Peyer's patch (tissue), 4 donors: ENCODE measurements at places on chromosomes 5 and 9. TPM values are rescaled to one million over a fixed set of nuclear protein-coding genes. Genes with fewer than 3 reads are reported as not detected.

Gene EDIL3
- total RNA-seq, result 6.7 TPM

Gene DCP2
- total RNA-seq, result 27.9 TPM

Gene ENTPD2
- total RNA-seq, result 53.8 TPM

Gene FAM221B
- total RNA-seq, result not detected

Gene PCDHGB1
- 0.47 TPM for total RNA-seq

Gene POC5
- 7.0 TPM for total RNA-seq

Gene CXXC5
- total RNA-seq, result 29.6 TPM

Gene NTNG2
- total RNA-seq, result 1.3 TPM

Gene HAVCR2
- 0.53 TPM for total RNA-seq

Gene ANP32B
- 57.8 TPM for total RNA-seq

DNA sequence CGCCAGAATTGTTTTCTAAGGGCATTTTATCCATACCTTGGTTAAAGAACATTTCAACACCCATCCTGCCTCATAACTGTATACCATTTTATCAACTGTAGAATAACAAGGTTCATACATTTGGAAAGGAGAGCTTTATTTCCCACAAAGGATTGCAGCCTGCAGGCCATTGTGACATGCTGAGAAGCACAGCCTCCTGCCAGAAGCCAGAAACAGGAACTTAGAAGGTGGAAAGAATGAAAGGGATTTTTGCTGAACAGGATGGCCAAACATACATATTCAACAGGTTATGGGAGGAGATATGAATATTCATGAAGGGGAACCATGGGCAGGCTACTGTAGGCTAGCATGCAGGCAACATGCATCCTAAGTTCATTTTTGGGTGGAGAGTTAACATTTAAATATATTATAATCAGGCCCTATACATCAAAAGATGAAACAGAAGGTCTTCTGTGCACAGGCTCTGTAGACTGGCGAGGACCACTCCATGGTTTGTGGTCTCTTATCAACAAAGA lies 59.9 kb upstream of the DIRAS2 start:
- H3K27ac ChIP-seq, result no peak overlapping the region
- H3K4me3 ChIP-seq, result no peak overlapping the region
- H3K36me3 ChIP-seq, result no peaks in the 10 kb centered on the region

DNA sequence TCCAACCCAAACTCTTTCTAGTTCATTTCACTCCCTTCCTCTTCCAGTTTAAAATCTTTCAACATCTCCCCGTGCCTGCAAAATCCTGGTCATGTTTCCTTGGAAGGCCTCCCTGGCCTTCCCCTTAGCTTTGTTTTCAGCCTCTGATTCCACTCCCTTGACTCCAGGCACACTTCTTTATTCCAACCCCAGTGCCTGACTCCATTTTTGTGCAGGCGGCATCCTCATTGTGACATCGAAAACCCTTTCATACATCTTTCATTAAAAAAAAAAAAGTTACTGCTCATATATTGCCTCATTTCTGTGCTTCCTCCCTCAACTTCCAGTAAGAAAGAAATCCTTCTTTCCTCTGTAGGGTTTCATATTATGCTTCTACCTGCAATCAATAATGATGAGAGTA lies 7.1 kb upstream of the TNFSF8 start:
- no peak overlapping the region for H3K4me3 ChIP-seq
- H3K27me3 ChIP-seq, result no peaks in the 10 kb centered on the region
- H3K4me1 ChIP-seq, result no peaks in the 10 kb centered on the region

DNA sequence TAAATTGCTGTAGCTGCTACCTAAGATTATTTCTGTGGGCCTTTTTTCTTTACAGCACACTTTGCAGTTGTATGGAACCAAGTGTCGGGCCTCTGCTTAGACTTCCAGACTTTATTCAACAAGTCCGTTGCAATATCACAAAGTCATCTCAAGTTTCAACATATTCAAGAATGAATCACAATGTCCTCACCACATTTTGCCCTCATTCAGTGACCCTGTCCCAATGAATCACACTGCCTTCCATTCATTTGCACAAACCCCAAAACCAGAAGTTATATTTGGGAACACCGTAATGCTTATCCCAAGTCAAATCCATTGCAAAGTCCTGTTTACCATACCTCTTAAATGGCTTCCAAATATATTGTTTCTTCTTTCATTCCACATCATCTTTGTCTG lies 439.6 kb downstream of the CSNK1G3 start:
- DNase-seq, result no peak
- no peaks in the 10 kb centered on the region for H3K4me1 ChIP-seq
- no peak overlapping the region for H3K27ac ChIP-seq
- no peaks in the 10 kb centered on the region for H3K36me3 ChIP-seq
- no peaks in the 10 kb centered on the region for H3K27me3 ChIP-seq

DNA sequence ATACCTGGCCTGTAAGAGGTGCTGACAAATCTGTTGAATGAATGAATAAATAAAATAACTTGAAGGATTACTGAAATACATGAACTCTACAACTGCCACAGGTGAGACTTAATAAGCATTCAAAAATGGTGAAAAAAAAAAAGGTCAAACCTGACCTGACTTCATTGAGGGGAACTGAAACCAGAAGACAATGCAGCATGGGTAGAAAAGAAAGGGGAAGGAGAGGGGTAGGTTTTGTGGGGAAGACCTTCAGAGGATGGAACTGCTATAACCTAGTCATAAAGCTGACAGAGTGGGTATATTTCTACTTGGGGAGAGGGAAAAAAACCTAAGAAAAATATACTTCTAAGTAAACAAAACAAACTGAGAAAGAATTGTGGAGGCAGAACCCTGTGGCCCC lies 56.6 kb downstream of the RASEF start:
- H3K4me1 ChIP-seq, result no peaks in the 10 kb centered on the region
- DNase-seq, result no peak
- H3K27me3 ChIP-seq, result no peaks in the 10 kb centered on the region
- H3K27ac ChIP-seq, result no peak overlapping the region
- no peak overlapping the region for H3K4me3 ChIP-seq
- no peaks in the 10 kb centered on the region for H3K36me3 ChIP-seq

DNA sequence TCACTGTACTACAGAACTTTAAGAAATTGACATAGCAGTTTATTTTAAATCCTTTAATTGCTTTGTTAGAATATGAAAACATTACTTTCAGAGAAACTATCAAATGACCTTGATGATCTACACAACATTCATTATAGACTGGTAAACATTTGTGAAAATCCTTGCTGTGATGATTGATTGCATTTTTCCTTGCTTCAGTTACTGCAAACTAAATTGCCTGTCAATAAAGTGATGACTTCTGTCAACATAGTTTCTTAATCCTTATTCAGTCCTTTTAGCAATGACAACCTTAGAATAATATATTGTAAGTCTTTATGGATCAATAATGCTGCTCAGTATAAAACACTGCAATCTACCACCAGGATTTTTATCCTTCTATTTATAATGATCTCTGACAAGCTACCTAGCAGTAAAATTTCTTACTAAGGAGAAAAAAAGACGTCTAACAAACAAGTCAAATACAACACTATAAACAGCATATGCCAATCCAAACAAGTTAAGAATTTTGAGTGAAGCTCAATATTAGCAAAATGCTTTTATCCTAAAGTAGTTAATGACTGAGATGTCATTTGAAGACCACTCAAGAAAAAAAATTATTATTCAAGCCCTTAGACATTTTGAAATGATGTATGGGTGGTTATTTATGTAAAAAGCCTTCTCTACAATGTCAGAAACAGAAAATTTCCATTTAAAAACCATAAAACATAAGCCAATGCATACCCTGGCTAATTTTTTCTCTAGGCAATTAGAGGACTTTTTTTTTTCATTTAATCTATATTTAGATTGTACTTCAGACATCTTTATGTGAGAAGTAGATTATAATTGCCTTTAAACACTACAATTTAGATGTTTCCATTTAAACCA lies 105.5 kb downstream of the FBXL17 start:
- H3K36me3 ChIP-seq, result no peaks in the 10 kb centered on the region
- no peak overlapping the region for H3K4me3 ChIP-seq
- DNase-seq, result no peak
- H3K4me1 ChIP-seq, result no peaks in the 10 kb centered on the region
- H3K27me3 ChIP-seq, result no peaks in the 10 kb centered on the region

DNA sequence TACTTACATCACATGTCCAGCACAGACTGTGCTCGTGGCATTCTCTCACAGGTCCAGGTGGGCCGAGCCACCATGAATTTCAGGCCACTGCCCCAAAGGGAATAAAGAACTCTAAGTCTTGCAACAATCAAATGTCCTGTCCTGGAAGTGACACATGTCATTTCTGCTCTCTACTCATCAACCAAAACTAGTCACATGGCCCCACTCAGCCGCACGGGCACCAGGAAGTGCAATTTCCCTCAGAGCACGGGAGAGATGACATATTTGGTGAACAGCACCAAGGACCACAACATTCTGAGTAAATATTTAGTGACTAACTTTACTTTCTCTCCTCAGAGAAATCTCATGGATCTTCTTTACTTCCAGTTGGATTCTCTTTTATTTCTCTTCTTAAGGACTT lies 131.1 kb upstream of the TUT7 start:
- H3K4me3 ChIP-seq, result no peak overlapping the region
- no peaks in the 10 kb centered on the region for H3K4me1 ChIP-seq
- H3K36me3 ChIP-seq, result no peaks in the 10 kb centered on the region
- DNase-seq, result no peak

DNA sequence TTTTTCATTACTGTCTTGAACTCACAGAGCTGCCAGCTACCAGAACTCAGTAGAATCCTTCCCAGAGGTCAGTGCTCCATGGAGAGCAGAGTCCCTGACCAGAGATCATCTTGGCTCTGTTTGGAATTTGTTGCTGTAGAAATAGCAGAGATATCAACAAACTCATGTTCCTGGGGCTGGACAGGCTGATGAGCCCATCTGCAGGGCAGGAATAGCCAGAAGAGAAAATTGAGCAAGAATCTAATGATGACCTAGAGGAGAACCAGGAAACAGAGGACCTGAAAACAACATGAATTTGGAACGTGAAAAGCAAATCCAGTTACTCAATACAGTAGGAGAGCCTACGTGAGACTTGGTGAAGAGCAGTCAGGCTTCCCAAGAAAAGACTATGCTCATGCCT lies 437.8 kb downstream of the PLK2 start:
- H3K27ac ChIP-seq, result no peak overlapping the region
- H3K4me1 ChIP-seq, result no peaks in the 10 kb centered on the region
- H3K4me3 ChIP-seq, result no peak overlapping the region
- H3K27me3 ChIP-seq, result no peaks in the 10 kb centered on the region
- H3K36me3 ChIP-seq, result no peaks in the 10 kb centered on the region

GRCh38 chr5:308672-309271 lies 12.7 kb upstream of the AHRR start:
- no peaks in the 10 kb centered on the region for H3K36me3 ChIP-seq
- H3K27ac ChIP-seq, result no peak overlapping the region
- H3K4me1 ChIP-seq, result no peaks in the 10 kb centered on the region

- no peak for DNase-seq
- H3K36me3 ChIP-seq, result no peaks in the 10 kb centered on the region
- no peak overlapping the region for H3K27ac ChIP-seq
Measured at GRCh38 chr5:37849641-37850040, 9.8 kb upstream of the GDNF start.

GRCh38 chr9:131099102-131099606 lies 2.8 kb downstream of the AIF1L start:
- no peak overlapping the region for H3K4me3 ChIP-seq
- H3K27ac ChIP-seq, result no peak overlapping the region
- H3K4me1 ChIP-seq, result peaks cover 10% of the 10 kb centered on the region
- H3K36me3 ChIP-seq, result no peaks in the 10 kb centered on the region
- DNase-seq, result no peak

GRCh38 chr5:60763061-60763460 lies 63.1 kb upstream of the DEPDC1B start:
- no peaks in the 10 kb centered on the region for H3K36me3 ChIP-seq
- no peak overlapping the region for H3K4me3 ChIP-seq
- no peaks in the 10 kb centered on the region for H3K27me3 ChIP-seq
- no peak for DNase-seq

GRCh38 chr5:56056875-56057274 lies 62.1 kb upstream of the IL6ST start:
- H3K36me3 ChIP-seq, result no peaks in the 10 kb centered on the region
- H3K27ac ChIP-seq, result no peak overlapping the region

- peak overlapping the region; percentile 53 for H3K27ac ChIP-seq
- no peak overlapping the region for H3K4me3 ChIP-seq
- H3K27me3 ChIP-seq, result no peaks in the 10 kb centered on the region
Measured at GRCh38 chr5:989961-990530, 18.6 kb upstream of the NKD2 start.

DNA sequence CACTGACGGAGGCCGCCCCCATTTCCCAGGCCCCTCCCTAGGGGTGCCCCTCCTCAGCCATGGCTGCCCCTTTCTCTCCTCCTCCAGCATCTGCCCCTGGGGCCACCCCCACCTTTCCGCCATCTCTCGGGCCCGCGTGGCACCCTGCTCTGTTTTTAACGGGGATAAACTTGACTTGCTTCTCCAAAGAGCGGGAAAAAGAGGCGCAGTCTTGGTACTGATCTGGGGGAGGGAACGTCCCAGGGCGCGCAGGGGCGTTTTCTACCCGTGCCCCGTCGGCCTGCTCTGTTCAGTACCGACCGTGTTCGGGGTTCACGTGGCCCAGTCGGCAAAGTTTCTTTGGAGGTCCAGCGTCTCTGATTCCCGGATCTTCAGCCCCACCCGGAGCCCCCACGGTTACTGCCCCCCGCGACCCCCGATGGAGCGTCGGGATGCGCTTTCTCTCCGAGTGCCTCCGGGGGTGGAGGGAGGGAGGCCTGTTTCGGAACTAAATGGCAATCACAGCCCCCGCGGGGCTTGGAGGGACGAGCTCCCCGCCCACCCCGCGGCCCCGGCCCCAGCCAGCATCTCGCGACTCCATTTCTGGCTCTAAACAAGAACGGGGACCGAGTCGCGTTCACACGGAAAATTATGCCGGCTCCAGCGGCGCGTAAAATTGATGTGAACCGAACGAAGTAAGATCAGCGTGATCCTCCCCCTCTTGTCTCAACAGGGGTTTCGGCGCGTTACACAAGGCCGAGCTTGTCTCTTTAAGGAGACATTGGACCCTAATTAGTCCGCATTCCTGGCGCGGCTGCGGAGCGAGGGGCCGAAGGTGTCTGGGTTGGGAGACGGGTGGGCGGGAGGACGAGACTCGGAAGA lies 1.1 kb upstream of the TLE4 start:
- H3K36me3 ChIP-seq, result no peaks in the 10 kb centered on the region
- H3K4me3 ChIP-seq, result peak overlapping the region; percentile 74
- peaks cover 11% of the 10 kb centered on the region for H3K4me1 ChIP-seq
